ENCODE measurements at places on chromosomes 11 and 22. TPM values are rescaled to one million over a fixed set of nuclear protein-coding genes. Genes with fewer than 3 reads are reported as not detected.

Gene NCR3LG1
- total RNA-seq = 0.82 TPM

DNA sequence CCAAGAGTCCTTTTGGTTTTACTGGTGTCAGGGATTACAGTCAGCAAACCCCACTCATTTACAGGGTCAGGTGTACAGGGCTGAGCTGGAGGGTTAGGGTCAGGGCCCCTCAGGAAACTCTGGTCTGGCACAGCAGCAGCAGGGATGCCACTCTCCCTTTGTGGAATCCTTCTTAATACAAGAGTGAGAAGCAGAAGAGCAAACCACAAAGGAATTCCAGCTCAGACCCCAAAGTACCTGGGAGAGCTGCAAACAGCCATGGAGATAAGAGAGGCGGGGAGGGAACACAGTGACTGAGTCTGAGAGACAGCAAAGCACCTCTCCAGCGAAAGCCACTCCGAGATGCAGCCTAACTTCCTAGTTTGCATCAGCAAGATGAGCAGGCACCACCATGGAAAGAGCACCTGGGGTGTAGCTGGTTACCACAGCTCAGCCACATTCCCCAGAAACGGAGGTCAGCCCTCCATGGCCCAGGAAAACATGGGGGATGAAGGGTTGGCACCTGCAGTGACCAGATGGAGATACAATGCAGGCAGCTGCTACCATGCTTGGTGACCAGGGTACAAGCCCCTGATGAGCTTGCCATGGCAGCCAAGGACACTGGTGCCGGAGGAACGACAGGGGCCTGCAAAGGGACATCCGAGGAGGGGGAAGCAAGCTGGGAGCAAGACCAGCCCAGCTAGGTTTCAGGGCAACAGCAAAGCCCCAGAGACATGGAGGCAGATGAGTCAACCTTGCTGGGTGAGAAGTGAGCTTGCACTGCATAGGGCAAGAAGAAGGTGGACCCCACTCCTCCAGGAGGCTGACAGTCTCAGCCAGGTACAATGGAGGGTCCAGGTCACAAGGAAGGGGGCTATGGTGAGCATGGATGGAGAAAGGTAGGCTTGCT, 3.9 kb downstream of the BET1L start:
- no peak for DNase-seq

GRCh38 chr22:45376009-45376408, 37.4 kb downstream of the SMC1B start:
- no peak for DNase-seq

- DNase-seq = peak; percentile 90
These were observed 1.4 kb downstream of the ASCL2 start for GRCh38 chr11:2268729-2269600.

GRCh38 chr11:113282898-113283437, 31.4 kb upstream of the TTC12 start:
- DNase-seq = no peak
